ENCODE measurements at places on chromosomes 16 and 17.

DNA sequence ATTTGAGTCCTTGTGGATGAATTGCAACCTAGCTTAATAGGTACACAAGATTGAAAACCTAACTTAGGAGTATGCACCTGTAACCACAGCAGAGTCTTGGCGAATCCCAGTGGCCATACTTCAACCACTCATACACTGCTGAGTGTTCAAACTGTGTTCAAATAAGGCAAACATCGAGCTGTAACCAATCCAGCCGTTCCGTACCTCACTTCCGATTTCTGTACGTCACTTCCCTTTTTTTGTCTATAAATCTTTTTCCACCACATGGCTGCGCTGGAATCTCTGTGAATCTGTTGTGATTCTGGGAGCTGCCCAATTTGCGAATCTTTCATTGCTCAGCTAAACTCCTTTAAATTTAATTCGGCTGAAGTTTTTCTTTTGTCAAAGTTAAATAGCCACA, 190.6 kb downstream of the MAF start:
- DNase-seq, result no peak

DNA sequence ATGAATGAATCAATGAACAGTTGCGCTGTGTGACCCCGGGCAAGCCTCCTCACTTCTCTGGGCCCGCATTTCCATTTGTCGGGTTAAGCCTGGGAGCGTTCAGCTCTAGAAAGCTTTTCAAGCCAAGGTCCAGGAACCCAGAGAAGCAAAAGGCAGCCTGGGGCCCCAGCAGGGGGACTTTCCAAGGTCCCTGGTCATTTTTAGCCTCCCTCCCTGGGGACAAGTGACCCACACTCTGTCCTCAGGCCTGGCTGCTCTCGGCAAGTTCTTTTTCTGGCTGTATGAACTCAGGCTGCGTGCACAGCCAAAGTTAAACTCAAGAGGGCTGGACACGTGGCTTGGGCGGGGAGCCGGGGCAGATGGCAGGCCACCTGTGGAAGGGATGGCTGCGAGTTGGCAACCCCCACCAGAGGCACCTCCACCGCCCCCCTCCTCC, 41.4 kb upstream of the CIBAR2 start:
- DNase-seq, result no peak

- DNase-seq, result no peak
These were observed 5.7 kb upstream of the ZNF469 start for GRCh38 chr16:88376835-88377726.

- DNase-seq, result no peak
These were observed 186.0 kb upstream of the FOXF1 start for GRCh38 chr16:86324320-86324719.

DNA sequence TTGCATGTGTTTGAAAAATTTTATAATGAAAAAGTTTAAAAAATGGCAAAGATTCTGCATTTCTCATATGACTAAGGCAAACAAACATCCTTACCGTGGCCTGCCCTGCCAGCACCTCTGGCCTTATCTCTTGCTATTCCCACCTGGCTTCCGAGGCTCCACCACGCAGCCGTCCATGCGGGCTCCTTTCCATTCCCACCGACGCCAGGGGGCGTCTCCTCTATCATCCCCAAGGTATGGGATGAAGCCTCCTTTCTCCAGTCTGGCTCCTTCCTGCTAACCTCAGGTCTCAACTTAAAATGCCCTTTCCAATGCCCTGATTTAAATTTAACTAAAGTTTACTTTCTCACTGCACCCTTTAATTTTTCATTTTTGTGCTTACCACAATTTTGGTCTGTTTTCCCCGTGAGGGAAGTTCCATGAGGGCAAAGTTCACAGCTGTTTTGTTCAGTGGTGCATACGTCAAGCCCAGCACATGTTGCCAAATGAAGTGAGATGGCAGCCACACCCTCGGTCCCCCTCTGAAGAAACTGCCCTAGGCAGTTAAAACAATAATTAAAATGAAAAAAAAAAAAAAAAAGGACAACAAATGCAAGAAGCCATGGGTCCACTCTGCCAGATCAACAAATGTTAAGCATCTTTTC, 13.3 kb upstream of the SDK2 start:
- no peak for DNase-seq

DNA sequence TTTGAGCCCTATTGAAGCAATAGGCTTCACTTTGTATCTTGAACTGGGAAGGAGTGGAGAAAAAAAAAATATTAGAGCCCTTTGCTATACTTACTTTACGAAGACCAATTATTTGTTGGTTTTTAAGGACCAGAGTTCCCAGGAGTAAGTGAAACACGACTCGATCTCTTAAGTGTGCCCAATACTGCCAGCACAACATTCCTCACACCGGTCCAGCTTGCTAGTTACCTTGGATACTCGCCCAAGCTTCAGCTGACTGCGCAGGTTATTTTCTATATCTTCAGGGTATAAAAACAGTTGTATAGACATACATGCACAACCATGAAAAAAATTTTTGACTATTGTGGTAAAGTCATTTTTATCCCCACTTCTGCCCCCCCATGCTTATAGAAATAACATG, 72.1 kb downstream of the RPTOR start:
- no peak for DNase-seq

DNA sequence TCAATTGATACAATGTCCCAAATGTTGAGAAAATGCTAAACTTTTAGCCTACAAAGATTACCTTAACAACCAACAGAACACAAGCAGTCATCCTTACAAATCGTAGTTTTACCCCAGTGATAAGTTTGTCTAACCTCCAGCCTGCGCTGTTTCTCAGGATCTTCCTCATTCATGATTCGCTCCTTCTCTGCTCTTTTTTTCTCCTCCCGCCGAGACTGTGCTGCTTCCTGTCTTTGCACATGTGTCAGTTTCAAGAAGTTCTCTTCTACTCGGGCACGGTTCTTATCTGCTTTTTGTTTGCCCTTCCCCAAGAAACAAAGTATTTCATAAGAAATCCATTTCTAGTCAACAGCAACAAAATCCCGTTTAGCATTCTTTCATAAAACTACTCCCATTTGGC, 10.2 kb upstream of the STRADA start:
- DNase-seq, result no peak

- no peak for DNase-seq
These were observed 16.7 kb upstream of the MTMR4 start for GRCh38 chr17:58531122-58531521.

GRCh38 chr16:50818380-50818779, 76.5 kb downstream of the CYLD start:
- no peak for DNase-seq

GRCh38 chr17:21304091-21304490, 19.6 kb downstream of the MAP2K3 start:
- no peak for DNase-seq

GRCh38 chr17:46191322-46192188, 1.7 kb downstream of the KANSL1 start:
- peak; percentile 53 for DNase-seq

DNA sequence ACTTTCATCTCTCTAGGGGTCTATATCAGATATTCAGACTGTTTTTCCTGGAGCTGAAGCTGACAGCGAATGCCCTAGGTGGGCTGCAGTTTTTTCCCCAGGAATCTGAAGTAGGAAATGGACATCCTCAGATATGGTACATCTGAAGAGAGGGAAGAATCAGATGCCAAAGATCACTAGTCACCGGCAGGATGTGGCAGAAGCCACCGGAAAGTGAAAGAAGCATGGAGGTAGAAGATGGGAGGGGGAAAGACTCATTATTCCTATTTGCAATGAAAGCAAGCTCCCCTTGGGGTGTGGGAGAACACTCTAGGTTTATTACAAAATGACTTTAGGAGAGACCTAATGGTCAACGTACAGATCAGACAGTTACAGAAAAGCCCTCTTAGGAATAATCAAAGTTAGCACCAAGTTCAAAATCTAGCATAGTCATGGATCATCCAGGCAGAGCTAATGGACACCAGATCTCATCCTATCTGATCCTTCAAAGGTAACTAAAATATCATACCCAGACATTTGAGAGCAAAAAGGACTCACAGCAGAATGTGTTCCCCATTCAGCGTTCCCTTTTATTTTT, 110.7 kb downstream of the HS3ST3A1 start:
- no peak for DNase-seq

DNA sequence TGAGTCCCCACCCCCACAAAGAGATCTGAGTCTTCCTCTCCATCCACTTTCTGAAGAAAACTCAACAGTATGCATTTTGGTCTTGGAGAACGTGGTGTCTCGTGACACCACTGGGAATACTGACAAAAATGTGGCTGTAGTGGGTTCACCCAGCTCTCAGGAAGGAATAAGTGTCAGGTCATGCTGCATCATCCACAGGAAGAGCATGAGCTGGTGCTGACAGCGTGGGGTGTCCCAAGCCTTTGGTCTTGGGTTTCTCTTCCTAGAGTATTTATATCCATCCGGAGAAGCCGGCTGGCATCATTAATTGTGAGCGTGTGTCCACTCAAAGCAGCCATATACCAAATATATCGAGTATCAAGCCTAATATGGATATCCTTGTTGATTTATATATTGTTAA, 55.9 kb downstream of the C17orf67 start:
- no peak for DNase-seq

DNA sequence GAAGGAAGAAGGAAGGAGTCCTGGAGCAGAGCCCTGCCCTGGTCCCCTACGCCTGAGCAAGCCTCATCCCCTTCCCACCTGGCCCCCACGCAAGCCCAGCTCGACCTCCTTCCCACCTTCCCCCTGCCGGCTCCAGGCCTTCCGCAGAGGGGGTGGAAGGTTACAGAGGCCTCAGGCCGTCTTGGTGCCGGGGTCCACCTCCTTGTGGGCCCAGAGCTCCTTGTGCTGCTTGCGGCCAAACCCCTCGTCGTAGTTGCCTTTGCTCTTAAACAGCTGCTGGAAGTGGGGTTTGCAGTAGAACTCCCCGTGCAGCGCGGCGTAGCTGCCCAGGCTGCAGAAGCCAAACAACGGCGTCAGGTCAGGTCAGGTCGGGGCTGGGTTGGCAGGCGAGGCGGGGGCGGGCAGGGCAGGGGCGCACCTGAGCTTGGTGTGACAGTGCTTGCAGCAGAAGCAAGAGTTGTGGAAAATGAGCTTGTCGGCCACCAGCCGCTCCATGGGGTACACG, 1.5 kb downstream of the LIMD2 start:
- no peak for DNase-seq

- DNase-seq, result no peak
These were observed 1.3 kb upstream of the MYO1D start for GRCh38 chr17:32878211-32878610.

GRCh38 chr16:87681981-87682570, 79.8 kb downstream of the JPH3 start:
- no peak for DNase-seq

DNA sequence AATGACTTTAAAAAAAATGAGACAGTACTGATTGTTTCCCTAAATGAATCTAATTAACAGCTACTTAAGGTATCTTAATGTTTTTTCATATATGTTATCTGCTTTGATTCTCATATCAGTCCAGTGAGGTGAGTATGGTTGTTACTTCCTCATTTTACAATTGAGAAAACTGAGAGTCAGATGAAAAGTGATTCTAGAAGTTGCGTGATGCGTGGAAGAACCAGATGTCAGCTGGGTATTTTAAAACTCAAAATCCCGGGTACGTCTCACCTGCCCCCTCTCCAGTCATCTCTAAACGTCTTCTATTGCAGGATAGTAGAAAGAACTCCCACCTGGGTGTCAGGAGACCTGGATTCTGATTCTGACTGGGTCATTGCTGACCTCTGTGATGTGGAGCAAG, 89.2 kb downstream of the MAP2K6 start:
- no peak for DNase-seq

- DNase-seq, result no peak
These were observed 1.1 kb upstream of the C16orf90 start for GRCh38 chr16:3496386-3496785.

- DNase-seq, result no peak
These were observed 2.5 kb upstream of the ZFHX3 start for GRCh38 chr16:73050201-73051099.

- no peak for DNase-seq
These were observed 23.0 kb upstream of the IL21R start for GRCh38 chr16:27378871-27379481.

GRCh38 chr16:4976079-4976478, 17.9 kb downstream of the SEC14L5 start:
- no peak for DNase-seq

GRCh38 chr17:72631949-72632684, 460.4 kb downstream of the SLC39A11 start:
- DNase-seq, result no peak

GRCh38 chr16:1326391-1326790, 7.1 kb upstream of the BAIAP3 start:
- DNase-seq, result no peak

DNA sequence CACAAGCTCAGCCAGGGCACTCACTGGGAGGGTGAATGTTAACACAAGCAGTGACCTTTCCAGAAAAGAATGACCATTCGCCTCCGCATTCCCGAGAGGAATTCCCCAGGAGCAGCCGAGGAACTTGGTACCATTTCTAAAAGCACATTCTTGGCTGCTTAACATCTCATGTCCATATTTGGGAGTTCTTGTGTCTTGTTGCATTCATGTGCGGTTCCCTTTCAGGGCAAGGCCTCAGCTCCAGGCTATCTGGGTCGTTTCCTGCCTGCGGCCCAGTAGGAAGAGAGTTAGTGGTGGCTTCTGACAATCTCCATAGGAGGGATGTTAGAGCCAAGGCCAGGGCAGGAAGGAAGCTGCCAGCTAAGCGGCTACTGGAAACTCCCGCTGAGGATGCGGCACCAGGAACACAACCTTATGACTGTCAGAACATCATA, 27.8 kb upstream of the MEAK7 start:
- no peak for DNase-seq

DNA sequence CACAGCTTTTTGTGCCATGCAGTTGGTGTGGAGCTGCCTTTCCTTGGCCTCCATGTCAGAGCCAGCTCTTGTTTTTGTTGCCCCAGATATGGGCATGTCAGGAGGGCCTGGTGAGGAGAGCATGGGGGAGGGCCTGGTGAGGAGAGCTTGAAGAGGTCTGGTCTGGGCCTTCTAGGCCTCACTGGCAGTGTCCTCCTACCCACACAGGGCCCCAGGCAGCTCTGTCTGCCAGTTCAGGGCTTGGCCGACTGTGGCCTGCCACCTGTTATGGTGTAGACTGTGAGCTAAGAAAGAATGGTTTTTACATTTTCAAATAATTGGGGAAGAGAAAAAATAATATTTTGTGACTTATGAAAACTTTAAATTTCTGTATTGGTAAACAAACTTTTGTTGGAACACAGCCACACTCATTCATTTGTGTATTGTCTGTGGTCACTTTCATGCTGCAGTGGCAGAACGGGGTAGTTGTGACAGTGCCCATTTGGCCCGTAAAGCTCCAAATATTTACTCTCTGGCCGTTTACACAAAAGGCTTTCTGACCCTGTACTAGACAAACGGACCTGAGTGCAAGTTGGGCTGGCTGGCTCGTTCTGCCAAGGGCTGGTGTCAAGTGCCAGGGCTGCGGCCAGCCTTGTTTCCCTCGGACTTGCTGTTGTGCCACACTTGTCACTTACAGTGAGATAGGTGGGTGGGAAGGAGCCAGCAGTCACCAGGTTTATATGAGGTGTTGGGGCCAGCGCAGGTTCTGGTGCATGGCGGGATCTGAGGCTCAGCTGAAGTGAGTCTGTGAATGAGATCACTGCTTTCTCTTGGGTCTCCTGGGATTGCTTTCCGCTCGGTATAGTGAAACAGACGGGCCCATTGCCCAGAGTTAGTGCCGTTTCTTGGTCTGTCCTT, 18.2 kb downstream of the PGS1 start:
- DNase-seq, result no peak
